Left cardiac atrium (tissue), 4 donors: ENCODE measurements at places on chromosomes 3 and 15. TPM values are rescaled to one million over a fixed set of nuclear protein-coding genes. Genes with fewer than 3 reads are reported as not detected.

DNA sequence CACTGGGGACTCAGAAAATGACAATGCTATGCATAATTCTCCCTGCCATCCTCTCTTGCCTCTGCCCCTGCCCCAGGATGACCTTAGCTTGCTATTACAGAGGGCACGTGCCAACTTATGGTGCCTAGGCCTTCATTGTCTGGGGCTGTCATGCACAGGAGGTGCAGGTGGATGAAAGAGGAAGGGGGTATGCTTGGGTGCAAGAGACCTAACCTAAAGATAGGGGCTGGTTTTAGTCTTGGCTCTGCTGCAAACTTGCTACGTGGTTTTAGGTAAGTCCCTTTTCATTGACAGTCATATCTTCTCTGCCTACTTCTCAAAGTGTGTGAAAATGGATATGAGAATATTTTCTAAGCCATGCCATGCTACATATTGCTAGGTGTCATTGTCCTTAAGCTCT lies 161.3 kb downstream of the EPHB1 start:
- DNase-seq, result no peak

DNA sequence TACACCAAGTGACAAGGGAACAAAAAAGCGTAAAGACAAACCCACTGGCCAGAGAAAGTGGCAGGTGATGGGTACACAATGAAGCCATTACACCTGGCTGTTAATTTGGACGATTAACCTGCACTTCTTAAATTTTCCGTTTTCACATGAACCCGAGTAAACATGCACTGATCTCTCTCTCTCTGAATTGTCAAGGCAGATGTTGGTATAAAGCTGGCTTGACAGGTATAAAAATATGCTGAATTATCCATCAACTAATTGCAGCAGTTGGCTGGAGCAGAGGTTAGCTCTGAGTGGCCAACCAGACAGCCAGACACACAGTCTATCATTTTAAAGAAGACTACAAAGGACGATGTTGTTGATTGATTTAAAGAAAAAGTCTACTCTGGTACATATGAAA lies 561.7 kb upstream of the ALCAM start:
- DNase-seq, result no peak

DNA sequence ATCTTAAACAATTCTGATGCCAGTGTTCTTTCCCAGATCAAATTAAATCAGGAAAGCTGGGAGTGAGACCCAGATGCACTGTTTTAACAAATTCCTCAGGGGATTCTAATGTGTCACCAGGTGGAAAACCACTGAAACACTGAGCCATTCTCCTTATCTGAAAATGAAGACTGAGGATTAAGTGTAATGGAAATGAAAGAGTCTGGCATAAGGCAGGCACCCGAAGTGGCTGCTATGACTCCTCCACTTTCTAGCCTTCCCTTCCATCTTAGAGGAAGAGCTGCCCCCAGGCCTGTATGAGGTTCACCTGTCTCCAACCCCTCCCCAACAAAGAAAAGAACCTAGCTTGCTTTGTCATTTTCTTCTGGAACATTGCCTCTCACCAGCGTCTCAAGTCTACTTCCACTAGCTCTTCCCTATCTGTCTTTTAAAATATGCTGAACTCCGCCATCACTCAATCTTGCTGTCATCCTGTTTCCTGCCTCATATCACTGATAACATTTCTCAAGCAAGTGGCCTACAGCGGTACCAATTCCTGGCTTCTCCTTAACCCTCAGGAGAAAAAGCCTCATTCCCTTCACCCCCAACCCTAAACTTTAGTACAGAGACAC lies 13.7 kb upstream of the ABHD2 start:
- DNase-seq, result no peak

- no peak for DNase-seq
Observed at GRCh38 chr3:166569589-166569988, 732.4 kb upstream of the BCHE start.

DNA sequence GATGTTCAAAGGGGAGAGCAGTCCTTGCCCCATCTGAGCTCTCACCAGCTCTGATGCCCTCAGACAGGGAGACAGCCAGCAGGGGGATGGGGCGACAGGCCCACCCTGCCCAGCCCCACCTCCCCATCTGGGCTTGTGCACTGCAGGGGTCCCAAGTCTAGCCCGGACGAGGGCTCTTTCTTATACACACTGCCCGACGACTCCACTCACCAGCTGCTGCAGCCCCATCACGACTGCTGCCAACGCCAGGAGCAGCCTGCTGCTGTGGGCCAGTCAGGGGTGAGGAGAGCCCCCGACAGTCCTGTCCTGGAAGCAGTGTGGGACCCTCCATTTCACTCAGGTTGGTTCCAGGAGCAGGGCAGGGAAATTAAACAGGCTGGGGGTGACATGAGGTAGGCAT lies 73.9 kb downstream of the BOC start:
- no peak for DNase-seq

GRCh38 chr15:88605189-88606069 lies 15.7 kb upstream of the AEN start:
- DNase-seq, result peak; percentile 66

DNA sequence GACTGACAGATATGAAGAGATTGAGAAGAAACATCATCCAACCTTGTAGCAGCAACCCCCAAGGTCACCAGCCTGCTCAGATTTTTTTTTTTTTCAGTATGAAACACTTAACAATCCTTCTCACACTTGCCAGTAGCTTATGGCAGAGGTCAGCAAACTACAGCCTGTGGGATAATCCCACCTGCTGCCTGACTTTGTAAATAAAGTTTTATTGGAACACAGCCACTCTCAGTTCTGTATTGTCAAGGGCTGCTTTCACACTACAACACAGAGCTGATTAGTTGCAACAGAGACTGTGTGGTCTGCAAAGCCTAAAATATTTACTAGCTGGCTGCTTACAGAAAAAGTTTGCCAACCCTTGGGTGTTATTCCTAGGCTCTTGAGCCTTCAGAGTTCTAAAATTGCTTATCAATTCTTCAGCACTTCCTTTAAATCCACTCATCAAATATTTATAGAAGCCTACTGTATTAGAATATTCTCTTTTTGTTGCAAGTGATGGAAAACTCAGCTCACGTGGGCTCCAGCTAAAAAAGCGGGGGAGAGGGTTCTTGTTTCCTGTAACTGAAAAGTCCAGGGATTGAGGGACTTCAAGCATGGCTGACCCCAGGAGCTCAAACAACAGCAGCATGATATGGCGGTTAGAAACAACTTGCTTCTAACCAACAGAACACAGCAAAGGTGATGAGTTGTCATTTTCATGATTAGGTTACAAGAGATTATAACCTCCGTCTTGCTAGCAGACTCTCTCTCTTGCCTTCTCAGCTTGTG lies 246.1 kb downstream of the SHQ1 start:
- no peak for DNase-seq

GRCh38 chr3:49620728-49621127 lies 53.4 kb upstream of the APEH start:
- DNase-seq, result no peak

DNA sequence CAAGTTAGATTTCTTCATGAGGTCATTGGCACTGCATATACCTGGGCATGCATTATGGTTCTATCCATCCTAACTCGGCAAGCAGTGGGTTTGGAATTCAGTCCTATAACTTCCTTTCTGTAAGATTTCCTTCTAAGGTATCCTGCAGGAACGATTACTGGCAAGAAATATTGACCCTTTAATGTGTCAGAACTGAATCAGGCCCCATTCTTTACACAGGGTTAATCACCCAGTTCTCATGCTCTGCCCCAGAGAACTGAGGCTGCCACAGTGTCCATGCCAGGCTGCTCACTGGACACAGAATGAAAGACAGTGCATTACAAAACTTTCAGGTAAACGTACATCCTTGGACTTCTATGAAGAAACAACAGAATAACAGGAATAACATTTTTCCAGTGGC lies 108.9 kb downstream of the RPL22L1 start:
- DNase-seq, result no peak

GRCh38 chr3:191695131-191695814 lies 234.3 kb downstream of the PYDC2 start:
- DNase-seq, result no peak

- no peak for DNase-seq
Observed at GRCh38 chr15:82999426-82999825, 12.0 kb downstream of the C15orf40 start.

- DNase-seq, result no peak
Observed at GRCh38 chr3:58072052-58072762, 64.0 kb downstream of the FLNB start.

DNA sequence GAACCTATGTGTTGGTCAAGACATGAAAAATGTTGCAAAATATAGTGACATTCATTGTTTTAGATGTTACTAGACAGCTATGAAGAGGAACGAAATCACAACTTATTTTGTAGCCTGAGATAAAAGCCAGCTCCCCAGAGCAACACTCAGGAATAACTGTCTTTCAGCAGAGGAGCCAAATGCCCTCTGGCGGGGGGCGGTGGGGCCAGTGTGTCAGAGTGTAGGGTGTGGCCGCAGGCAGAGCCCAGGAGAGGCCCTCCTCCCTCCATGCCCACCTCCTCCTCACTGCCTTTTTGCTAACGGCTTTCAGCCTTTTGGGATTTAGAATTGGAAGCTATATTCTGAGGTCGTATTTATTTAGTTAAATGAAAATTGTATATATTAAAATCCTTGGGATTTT lies 16.9 kb downstream of the APOD start:
- no peak for DNase-seq

DNA sequence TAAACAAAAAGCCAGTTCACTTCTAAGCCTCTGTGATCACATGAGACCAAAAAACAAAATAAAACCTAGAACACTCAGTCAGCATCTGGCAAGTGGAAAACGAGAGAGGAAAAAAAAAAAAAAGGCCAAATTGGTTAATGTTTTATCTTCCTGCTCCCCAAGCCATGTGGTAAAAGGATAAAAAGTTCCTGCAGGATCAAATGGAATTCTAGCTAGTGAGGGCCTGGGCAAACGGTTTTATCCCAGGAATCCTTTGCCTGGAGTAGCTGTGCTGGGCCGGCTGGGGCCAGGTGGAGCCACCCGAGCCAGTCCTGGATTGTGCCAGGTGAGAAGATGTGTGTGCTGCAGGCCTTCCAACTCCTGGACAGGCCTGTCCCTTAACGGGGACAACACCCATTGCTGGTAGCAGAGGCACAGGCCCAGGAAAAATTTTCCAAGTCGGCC lies 13.2 kb downstream of the SMAD6 start:
- DNase-seq, result no peak

The DAZL gene
- total RNA-seq, result not detected

The SPTSSB gene
- total RNA-seq, result 0.38 TPM

The CA12 gene
- total RNA-seq, result 2.3 TPM

The FBXW12 gene
- total RNA-seq, result not detected

The GUCA1C gene
- total RNA-seq, result not detected

The SLC15A2 gene
- total RNA-seq, result 0.68 TPM

The SH2D7 gene
- total RNA-seq, result not detected

The PP2D1 gene
- not detected for total RNA-seq

The ARL6 gene
- 4.7 TPM for total RNA-seq

The MRPL47 gene
- total RNA-seq, result 50.5 TPM

The SLC28A2 gene
- not detected for total RNA-seq
